Neural crest cell (in vitro differentiated cells): ENCODE measurements at places on chromosomes 11 and 22.

DNA sequence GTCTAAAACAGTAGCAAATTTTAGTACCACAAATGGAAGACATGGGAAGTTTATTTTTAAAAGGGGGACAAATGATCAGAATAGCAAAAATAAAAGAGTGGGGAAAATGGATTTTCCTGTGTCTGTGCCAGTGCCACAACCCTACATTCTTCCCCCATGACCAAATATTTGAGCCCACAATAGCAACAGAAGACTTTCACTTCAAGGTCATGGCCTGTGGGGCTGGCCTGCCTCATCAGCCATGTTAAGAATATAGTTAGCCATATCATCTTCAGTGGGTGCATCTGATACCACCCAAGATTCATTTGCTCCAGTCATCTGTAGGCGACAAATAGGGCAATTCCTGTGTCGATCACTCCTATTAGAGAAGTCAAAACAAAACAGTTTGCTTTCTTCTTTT is 26.3 kb downstream of the RNF141 start:
- no peak for DNase-seq

DNA sequence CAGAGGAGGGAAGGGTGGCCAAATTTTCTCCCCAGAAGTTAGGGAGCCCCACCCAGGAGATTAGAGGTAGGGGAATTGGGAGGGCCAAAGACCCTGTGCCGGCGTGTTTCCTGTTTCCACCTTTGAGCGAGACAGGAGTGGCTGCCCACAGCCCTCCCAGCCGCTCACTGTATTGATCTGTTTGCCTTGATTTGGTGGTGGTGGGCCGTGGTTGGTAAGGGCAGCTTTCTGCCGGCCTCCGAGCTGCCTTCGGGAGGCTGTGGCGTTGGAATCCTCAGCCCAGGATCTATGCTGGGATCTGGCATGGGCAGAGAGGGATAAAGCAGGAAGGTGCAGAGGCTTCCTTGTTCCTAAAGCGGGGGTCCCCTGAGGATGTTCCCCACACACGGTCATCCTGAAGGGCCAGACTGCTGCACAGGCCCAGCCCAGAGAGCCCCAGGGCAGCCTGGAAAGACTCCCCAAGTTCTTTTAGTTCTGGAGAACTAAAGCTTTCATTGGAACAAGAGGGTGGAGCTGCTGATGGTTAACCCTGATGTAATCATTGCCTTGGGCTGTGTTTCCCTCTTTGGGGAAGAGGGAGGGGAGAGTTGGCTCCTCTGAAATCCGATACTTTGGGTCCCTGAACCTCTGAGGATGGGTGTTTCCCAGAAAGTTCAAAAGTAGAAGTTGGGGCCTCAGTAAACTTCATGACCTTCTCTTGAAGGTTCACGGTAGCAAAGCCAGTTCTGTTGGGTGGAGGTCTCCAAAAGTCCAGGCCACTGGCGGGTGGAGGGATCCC is 7.2 kb downstream of the FAM83F start:
- DNase-seq: no peak

- no peak for DNase-seq
Observed at GRCh38 chr11:27842290-27842689, 142.0 kb upstream of the BDNF start.

- no peak for DNase-seq
Observed at GRCh38 chr11:66123902-66124301, 53.8 kb downstream of the PACS1 start.

- no peak for DNase-seq
Observed at GRCh38 chr11:62208785-62209144, 292 bp downstream of the SCGB2A1 start.
